ENCODE measurements at places on chromosomes 7 and 10.

DNA sequence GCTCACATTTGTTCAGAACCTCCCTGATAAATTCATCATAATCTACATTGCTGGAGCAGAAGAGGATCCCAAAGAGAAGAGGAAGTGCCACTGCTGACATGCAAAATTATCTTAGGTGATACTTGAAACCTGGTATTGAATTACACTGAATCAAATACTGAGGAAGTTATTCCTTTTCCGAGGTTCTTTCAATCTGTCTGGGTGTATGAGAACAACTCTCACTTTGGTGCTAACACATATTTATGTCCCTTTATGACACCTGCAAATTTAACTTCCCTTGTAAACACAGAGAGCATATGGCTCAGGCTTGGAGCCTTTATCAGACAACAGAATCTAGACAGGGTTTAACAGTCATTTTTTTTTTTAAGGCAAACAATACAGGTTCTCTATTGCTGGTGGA is 131.4 kb downstream of the SRPK2 start:
- no peak for DNase-seq

- no peak for DNase-seq
These were observed 4.1 kb downstream of the ARMC3 start for GRCh38 chr10:22931948-22932347.

GRCh38 chr7:100466653-100467605 is 2.9 kb upstream of the SPACDR start:
- DNase-seq, result no peak

DNA sequence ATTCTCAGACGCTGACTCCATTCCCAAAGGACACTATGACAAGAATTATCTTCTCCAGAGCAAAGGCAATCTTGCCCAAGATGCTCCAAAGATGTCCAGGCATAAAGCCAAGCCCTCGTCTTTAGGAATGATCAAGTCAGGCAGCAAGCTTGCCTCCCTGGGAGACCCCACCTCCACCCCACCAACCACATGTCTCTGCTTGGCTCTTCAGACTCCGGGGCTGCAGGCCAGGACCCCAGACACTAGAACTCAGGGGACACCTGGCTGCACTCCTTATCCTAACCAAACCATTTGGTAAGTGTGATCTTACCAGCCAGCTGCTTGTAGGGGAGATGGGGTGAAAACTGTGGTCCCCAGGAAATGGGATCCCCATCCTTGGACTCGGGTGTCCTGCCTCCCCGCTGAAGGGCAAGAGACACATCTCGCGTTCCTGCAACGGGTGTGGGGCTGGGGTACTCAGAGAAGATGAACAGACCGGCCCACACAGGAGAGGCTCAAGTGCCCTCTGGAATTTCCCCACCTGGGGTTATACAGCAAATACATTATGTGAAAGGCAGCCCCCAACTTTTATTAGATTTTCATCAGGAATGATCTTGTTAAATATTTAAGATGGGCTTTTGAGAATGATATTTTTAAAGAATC is 55.7 kb downstream of the INSIG1 start:
- no peak for DNase-seq

DNA sequence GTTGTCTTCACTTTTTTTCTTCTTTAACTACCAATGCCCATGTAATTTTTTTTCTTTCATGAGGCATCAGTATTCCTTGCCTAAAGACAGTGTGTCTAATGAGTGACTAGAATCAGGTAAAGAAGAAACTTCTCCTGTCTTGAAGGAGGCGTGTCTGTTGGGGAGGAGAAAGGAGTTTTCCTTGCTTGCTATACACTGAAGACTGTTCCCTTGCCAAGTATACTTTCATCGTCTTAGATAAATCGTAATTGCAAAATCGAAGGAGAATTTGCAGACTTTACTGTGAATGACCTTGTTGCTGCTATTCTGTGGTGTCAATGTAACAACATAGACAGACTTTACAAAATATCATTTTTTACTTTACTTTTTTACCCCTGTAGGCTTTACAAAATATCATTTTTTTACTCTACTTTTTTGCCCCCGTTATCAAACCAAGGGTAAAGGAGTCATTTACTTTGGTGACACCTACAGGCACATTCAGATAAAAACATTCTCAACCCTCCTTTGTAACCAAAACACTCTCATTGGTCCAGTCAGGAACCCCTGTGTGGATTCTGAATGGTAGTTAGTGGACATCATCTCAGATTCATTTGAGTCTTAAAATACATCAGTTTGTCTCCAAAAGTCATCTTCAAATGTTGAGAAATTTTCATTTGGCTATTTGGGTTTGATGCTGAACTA is 232.4 kb downstream of the AHR start:
- no peak for DNase-seq

- no peak for DNase-seq
These were observed 5.7 kb downstream of the GATA3 start for GRCh38 chr10:8060010-8060703.

DNA sequence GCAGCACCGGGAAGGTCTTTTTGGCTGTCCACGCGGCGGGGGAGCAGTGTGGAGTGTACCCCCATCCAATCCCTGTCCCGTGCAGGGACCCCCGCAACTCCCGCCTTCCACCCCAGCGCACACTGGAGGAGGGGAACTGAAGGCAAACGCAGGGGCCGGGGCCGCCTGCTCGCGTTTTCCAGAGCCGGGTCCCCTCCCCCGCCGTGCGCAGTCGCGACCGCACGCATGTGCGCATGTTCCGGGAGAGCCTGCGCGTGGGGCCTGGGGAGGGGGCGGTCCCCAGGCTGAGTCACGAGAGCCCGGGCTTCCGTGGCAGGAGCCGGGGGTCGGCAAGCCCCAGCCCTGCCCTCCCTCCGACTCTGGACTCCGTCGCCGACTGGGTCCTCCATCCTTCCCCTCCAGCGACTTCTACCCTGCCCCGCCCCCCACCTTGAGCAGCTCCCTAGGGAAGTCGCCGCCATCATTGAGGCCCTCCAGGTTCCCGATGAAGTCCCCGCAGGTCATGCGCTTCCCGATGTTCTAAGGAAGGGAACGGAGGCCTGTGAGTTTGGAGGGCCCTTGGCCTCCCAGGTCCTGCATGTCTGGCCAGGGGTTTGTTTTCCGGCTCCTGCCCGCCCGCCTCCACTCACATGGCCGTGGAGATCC is 8.0 kb downstream of the PSD start:
- DNase-seq, result no peak

- DNase-seq, result peak; percentile 54
These were observed 54.4 kb downstream of the GOLGA7B start for GRCh38 chr10:97904018-97904381.

DNA sequence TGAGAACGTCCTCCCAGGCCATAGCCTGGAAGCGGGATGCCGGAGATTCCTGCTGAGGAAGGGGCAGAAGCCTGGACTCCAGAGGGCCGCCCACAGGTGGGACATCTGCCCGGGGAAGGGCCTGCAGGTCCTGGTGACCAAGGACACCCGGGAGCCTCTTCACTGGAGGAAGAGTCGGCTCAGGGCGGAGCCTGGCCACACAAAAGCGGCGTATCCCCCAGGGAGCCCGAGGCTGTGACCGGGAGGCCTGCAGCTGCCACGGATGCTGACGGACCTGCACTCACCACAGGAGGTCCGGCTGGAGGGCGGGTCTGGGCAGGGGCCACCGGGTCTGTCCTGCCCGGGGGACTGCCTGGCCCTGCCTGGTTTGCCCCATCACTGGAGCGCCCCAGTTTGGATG is 15.5 kb upstream of the ADGRA1 start:
- no peak for DNase-seq

GRCh38 chr7:28332046-28332445 is 80.3 kb upstream of the CREB5 start:
- no peak for DNase-seq

DNA sequence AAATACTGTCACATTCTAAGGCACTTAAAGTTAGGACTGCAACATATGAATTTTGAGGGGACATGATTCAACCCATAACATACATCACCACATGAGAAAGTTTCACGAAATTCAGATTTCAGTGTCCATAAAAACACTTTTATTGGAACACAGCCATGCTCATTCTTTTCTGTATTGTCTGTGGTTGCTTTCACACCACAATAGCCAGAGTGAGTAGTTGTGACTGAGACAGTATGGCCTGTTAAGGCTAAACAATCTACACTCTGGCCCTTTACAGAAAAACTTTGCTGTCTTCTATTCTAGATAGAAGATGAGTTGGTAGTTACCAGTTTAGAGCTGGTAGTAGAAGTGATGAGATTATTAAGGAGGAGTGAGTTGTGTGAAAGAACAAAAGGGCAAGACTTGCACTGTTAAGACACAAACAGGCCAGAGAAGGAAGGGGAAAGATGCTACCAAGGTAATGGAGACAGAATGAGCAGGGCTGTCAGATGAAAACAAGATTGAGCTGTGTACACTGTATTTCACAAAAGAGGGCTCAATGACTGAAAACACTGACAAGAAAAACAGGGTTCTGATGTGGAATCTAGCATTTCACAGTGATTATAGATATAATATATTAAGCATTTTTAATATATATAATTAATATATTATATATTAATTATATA is 108.6 kb downstream of the PPP1R3A start:
- no peak for DNase-seq

DNA sequence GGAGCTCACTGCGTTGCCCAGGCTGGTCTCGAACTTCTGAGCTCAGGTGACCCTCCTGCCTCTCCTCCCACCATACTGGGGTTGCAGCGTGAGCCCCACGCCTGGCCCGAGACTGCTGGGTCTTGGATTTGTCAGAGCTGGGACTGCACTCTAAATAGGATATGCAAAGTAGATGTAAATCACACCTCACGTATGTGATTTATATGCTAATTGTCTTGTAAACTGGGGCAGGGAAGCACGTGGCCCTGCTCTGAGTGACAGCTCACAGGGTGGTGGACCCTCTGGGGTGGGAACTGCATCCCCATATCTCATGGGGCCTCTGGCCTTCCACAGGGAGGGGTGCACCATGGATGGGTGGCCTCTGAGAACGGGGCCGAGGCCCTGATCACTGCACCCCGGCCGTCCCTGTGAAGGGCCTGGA is 34.1 kb downstream of the GET4 start:
- no peak for DNase-seq

GRCh38 chr10:47040681-47041080 is 129.5 kb downstream of the PTPN20 start:
- DNase-seq, result no peak

DNA sequence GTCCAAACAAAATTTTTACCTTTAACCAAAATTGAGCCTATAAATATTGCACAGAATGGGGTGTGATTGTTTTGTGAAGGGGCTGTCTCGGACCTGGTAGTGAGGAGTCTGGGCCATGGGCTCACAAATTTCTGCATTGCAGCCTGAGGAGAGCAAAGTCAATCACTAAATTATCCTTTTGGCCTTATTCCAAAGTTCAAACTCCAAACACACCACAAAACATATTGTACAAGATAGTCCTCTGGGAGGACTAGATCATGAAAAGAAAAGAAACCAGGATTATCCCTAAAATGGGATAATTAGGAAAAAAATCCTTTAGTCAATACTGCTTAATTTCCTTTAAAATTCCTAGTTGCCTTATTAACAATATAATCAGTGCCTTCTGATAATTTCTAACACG is 115.5 kb downstream of the BUB3 start:
- DNase-seq, result no peak

GRCh38 chr7:139829775-139830117 is 682 bp downstream of the TBXAS1 start:
- DNase-seq, result no peak

GRCh38 chr10:95790982-95791381 is 35.0 kb downstream of the ENTPD1 start:
- no peak for DNase-seq

GRCh38 chr10:11687779-11688447 is 54.3 kb upstream of the ECHDC3 start:
- DNase-seq, result no peak

DNA sequence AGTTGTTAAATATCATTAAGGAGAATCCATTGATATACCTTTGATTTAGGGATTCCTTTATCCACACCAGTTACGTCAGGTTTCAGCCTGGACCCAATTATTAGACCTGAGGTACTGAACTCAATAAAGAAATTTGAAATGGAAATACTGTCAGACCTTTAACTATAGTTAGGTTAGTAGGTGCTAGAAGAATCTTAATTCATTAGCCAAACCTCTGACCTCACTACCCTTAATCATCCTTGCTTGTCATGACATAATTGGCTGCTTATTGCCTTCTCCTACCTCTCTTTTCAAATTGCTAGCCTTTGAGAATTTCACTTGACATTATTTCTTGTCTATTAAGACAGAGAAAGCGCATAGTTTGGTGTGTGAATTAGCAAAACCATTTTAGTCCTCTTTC is 27.1 kb downstream of the SMNDC1 start:
- no peak for DNase-seq

- no peak for DNase-seq
These were observed 133.3 kb upstream of the LAMB4 start for GRCh38 chr7:108263425-108263824.

- DNase-seq, result no peak
These were observed 604.0 kb downstream of the INHBA start for GRCh38 chr7:41098846-41099245.

GRCh38 chr7:67470256-67470751 is 473.7 kb downstream of the TYW1 start:
- no peak for DNase-seq

GRCh38 chr10:43396061-43396927 is 12.7 kb downstream of the HNRNPF start:
- DNase-seq, result peak; percentile 88

GRCh38 chr7:260441-261281 is 29.3 kb upstream of the FOXL3 start:
- DNase-seq, result no peak

GRCh38 chr10:100858261-100858660 is 54.5 kb upstream of the SLF2 start:
- DNase-seq, result no peak

DNA sequence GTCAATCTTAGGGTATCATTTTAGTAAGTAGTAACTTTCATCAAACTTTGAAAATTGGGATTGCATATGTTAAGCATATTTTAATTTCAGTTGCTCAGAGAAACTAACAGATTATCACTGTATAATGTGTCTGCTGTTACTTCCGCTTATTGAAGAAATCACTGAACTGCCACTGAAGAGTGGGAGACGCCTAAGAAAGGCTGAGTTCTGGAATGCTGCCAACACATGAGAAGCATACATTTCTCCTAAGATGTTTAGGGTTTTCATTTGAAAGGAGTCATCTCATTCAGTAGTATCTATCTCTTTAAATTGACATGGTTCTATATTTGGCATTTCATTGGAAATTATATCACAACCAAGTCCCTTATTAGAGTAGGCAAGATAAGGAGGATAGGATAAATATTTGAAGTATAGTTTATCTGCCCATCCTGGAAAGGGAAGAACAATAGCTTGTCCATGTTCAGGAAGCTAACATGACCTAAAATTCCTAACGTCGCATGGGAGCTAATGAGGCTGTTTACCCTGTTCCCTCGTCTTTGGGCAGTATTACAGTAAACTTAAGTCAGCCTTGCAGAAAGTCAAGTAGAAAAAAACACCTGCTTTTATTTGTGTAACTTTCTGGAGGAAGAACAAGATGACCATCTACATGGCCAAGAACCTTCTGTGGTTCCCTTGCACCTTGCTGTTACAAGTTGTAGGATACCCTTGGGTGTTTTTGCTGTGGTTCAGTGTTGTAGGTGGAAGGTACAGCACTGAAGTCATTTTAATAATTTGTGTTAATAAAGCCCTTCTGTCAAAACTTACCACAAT is 67.3 kb downstream of the NHLRC2 start:
- no peak for DNase-seq
